Effector CD8-positive, alpha-beta T cell (primary cell): ENCODE measurements at places on chromosomes 1 and 21.

- no peak for DNase-seq
Observed at GRCh38 chr1:43763497-43763973, 56.2 kb downstream of the ST3GAL3 start.

GRCh38 chr1:107544285-107544684 lies 403.4 kb downstream of the NTNG1 start:
- no peak for DNase-seq

GRCh38 chr1:192527950-192528349 lies 47.6 kb upstream of the RGS1 start:
- no peak for DNase-seq

DNA sequence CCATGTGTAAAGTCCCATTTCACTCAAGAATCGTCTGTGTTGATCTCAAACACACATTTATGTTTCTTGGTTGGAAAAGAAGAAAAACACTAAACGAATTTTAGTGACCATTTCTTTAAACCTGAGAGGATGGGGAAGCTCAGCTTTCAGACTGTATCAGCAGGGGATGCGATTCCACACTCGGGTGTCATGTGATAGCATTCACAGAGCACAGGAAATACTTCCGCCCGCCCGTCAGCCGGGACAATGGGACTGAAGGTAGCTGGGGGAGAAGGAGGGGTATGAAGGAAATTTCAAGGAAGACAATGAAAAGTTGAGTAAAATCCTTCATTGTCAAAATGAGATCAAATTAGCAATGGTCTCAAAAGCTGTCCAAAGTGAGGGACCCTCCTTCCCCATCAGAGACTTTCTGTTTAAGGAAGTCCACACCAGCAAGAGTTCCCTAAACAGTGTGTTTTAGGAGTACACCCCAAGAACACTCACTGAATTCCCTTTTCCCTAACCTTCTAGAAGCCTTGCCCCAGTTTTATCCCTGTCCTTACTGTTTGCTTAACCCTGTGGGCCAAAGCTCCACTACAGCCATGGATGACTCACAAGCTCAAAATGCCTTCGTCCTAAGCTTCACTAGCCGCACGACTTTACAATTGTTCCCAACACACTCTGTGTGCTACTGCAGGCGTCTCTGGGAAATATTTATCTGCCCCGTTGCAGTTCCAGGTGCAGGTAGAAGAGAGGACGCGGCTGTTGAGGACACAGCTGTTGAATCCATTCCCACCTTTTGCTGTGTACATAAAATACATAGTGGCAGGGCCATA lies 51.4 kb upstream of the SIM2 start:
- no peak for DNase-seq

GRCh38 chr1:245875581-245876261 lies 631.4 kb downstream of the SMYD3 start:
- DNase-seq = no peak

- no peak for DNase-seq
Observed at GRCh38 chr1:159007726-159008125, 2.0 kb upstream of the IFI16 start.

GRCh38 chr1:180617774-180618395 lies 13.9 kb upstream of the XPR1 start:
- DNase-seq = no peak

GRCh38 chr1:187629075-187629474 lies 800.3 kb downstream of the PLA2G4A start:
- DNase-seq = no peak

DNA sequence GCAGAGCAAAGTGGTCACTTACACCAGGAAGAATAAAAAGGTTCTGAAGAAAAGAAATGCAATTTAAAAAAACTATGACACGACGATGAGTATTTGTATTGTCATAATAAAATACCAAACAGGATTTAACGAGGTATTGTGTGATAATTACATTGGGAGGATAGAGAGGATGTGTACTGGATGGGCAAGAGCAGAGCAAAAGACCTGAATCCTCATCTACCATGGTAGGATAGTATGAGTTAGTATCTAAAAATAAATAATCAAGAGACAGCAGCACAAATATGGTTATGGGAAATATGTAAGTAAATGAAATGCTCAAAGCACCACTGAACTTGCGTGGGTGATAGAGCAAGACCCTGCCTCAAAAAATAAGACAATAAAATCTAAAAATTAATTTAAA lies 162.6 kb downstream of the CDC42BPA start:
- no peak for DNase-seq

DNA sequence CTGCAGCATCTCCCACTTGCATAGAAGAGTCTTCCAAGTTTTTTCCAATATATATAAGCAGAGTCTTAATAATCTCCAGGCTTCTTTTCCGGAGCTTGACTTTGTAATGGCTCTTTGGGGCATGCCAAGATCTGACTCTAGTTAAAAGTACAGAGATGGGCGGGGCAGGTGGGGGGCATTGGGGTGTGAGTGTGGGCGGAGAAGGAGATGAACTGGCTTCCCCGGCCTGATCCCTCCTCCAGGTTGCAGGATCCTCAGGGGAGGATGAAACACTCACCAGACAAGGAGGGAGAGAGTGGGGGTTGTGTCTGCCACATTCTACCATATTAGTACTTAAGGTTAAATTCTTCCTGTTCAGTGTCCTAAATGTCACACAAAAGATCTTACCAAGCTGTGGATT lies 23.0 kb downstream of the S100A10 start:
- DNase-seq = no peak

- no peak for DNase-seq
Observed at GRCh38 chr1:116919802-116920201, 10.1 kb downstream of the PTGFRN start.

DNA sequence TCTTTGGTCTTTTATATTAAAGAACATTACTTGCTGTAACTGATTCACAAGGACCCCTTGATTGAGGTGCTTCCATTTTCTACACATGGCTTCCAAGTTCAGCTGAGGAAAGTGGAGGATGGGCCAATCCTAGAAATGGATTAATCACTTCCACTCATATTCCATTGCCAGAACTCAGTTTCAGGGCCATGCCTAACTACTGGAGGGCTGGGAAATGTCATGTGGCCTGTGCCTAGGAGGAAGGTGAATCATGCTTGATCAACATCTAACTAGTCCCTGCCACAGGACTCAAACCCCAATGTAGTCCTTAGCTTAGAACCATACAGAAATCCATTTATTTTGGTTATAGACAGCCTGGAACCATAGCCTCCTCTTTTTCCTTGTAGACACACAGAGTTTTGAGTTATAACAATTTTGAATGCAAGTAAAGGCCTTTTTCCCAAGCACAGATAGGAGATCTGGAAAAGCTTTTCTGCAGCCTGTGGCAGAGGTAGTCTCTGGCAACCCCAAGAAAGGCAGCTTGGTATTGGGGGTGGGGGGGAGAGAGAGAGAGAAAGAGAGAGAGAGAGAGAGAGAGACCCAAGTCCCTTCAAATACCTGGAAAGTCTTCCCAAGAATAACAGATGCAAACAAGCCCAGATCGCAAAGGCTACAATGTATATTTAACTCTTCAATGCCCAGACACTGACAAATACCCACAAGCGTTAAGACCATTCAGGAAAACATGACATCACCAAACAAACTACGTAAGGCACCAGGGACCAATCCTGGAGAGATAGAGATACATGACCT lies 12.5 kb downstream of the MAST2 start:
- DNase-seq = no peak

GRCh38 chr1:64505232-64505943 lies 35.5 kb downstream of the CACHD1 start:
- peak; percentile 51 for DNase-seq

GRCh38 chr1:86339906-86340305 lies 56.2 kb downstream of the ODF2L start:
- no peak for DNase-seq

DNA sequence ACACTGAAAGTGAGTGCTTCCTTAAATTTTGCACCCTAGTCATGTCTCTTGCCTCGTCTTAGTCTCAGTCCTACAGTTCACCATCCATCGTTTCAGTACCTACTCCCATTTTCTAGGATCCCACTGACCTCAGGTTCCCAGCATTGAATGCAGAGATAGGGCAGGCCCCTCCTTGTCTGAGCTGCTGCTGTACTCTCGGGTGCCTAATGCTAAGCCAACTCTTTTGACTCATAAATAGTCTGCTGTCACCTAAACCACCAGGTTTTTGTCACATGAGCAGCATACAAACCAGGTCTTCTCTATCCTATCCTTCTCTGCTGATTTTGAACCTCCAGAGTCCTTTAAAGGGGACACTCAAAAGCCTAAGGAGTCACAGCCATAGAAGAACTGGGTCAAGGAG lies 3.0 kb downstream of the ARHGAP30 start:
- no peak for DNase-seq

DNA sequence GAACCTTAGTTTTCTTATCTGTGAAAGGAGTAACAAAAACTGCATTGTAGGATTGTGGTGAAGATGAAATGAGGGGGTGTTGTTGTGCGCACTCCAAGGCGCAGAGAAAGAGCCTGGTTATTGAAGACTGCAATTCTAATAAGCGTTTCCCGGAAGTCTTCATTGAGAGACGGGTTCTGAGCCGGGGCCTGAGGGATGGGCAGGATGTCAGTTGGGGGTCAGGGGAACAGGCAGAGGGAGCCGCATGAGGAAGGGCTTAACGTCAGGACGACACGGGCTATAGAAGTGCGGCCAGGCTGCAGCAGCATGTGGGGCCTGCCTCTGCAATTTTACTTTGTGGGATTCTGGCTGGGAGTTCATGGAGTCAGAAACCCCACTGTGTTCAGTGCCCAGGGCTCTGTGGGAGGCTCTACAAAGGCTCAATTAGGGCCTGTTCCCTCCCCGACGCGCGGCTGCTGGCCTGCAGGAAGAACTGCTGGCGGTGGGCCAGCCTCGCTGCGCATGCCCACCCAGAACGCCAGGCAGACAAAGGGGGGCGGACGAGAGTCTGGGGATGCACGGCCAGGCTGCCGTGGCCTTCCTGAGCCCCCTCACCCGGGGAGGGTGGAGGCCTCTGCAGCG lies 20.7 kb downstream of the TRIM62 start:
- DNase-seq = no peak

GRCh38 chr1:39539252-39539790 lies 37.3 kb downstream of the PABPC4 start:
- DNase-seq = peak; percentile 5

GRCh38 chr1:17475752-17476151 lies 36.3 kb upstream of the RCC2 start:
- no peak for DNase-seq

- DNase-seq = no peak
Observed at GRCh38 chr1:239126884-239127283, 259.5 kb upstream of the CHRM3 start.

- no peak for DNase-seq
Observed at GRCh38 chr1:3788756-3789420, 7.4 kb downstream of the LRRC47 start.

DNA sequence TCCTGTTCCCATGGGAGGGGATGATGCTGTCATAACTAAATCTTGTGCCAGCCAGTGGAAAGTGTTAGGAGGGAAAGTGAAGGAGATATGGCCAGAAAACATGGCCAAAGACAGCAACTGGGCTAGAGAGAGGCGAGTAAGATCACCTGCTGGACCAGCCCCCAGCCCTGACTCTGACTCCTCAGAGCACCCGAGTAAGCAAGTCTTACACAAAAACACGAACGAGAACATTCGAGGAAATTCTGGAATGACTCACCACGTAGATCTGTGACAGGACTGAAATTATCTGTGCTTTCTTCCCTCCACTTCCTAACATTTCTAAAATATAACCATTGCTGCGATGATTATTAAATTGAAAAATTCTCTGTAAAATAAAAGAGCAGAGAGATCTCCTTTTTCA lies 9.2 kb downstream of the ZNF496 start:
- DNase-seq = no peak

GRCh38 chr1:38785285-38786039 lies 74.1 kb downstream of the RRAGC start:
- DNase-seq = no peak

DNA sequence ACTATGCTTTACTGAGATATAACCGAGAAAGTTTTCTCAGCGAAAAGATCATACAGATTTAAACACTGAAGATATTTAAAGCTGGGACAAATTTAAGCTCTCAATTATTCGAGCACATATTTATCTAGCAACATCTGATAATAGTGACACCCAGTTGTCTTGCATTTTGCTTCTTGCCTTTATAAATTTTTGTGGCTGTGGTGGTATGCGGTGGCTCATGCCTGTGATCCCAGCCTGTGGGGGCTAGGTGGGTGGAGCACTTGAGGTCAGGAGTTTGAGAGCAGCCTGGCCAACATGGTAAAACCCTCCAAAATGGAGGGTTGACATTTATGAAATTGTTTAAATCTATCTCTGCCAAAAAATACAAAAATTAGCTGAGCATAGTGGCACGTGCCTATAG lies 312.2 kb downstream of the SPATA17 start:
- no peak for DNase-seq

DNA sequence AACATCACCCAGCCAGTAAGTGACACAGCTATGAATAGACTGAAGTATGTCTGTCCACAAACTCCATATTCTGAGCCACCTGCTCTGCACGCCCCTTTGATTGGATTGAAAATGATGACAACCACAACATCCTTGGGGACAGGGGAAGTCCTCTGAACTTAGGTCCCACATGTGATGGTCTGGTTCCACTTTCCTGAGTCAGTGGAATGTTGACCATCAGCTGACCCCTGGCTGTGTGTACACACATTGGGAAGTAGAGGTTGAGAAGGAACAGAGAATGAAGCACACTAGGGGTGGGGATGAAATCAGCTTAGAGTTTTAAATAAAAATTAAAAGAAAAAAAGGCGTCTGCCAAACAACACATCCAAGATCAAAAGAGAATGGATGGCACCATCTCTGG lies 8.0 kb upstream of the DISP3 start:
- no peak for DNase-seq

- DNase-seq = no peak
Observed at GRCh38 chr1:15110867-15111230, 42.7 kb upstream of the TMEM51 start.

DNA sequence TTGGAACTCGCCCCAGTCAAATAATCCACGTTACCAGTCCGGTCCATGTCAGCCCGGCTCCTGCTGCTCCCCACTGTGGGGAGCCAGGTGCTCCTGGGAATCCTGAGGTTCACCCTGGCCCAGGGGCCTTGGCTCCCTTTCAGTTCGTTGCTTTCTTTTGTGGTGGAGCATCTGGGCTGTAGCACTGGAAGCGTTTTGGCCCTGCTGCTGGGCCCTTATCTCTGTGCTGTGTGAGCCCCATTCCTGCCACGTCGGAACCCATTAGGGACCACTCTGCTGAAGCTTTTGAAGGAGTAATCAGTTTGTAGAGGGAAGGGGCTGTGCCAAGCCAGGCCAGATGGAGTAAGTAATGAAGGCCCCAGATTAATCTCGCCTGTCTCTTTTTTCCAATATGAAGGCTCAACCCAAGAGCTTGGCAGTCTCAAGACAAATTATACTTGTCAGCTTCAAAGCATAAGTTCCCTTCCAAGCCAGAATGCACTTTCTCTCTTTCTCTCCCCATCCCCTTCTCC lies 82.3 kb downstream of the PGM1 start:
- DNase-seq = no peak

DNA sequence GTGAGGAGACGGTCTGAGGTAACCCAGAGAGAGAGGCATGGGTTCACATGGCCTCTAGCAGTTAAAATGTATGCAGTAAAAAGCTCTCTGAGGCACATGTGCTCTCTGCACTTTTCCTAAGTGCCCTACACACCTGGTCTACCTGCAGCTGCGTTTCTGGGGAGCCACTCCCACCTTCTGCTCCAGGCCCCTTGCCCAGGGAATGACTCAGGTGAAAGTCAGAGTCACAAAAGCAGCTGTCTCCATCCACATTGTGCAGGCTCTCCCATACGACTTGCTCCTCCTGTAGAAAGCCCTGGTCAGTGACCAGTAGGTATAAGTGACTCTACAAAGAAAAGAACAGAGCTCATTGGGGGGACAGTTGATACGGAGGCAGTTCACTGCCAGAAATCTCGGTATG lies 8.8 kb downstream of the MINDY1 start:
- DNase-seq = no peak
